ENCODE measurements at places on chromosomes 1 and 21.

DNA sequence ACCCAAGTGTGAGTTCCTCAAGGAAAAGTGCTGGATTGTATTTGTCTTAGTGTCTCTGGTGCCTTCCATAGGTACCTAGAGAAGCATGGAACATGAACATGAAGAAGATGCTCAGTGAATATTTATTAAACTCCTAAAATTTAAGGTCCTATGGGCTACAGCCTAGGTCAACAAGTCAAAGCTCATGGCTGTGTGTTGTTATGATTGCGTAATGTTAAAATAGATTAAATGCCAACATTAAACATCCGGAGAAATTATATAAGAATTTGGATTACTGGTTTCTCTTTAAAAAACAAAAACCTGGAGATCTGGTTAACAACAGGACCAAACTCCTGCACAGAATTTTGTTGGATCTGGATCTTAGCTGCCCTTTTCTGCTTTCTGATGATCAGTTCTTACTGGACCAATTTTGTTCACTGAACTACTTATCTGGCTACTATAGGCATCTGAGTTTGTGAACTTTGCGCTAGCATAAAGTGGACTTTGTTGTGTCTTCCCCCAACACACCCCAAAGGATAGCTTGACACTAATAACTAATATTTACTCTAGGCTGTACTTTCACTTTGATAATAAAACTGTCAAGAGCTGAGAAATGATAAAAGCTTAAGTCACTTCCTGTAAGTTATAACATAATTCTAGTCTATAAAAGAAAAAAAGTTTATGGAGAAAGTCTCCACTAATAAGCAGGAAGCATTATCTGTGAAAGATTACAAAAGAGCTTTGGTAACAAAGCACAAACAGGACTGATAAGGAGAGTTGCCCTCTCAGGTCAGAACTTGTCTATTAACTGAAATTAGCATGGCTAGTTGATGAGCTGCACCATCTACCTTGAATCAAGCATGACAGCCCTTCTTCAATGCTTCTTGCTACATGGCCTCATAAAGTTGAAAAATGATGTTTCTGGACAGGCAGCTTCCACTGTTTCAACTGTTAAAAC lies 20.7 kb downstream of the F5 start:
- DNase-seq: no peak

DNA sequence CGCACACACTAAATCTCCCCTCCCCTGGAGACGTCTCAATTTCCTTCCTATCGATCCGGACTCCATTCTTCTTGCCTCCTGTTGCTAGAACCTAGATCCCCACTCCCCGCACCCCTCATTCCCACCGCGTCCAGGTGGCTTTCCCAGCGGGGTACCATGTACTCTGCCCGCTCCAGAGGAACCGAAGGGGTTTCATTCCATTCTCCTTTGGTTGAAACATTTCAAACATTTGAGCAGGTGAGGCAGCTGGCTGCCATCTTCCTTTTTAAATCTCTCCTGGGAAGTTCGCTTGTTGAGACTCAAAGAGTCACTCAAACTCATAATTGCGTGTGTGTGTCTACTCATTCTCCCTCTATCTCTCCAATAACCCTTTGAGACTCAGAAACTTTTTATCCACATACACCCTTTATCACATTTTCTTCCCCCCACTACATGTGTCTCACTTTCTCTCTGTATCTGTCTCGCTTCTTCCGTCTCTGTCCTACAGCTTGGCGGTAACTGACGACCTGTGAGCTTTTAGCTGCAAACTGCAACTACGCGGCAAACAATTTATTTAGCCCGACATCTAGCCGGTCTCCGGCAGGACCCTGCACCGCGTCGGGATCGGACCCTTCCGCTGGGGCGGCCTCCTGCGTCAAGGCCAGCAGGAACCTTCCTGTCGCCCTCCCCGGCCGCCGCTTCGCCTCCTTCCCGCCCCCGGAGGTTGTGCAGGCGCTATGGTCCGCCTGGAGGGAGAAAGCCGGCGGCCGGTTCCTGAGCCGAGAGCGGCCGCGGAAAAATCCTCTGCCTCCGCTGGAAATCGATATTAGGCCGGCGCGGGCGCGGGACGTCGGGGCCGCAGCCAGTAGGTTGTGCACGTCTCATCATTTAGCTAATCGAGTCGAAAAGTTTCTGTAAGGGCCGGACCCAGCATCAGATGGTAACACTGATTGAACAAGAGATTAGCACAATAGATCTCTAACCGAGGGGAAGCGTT lies 3.0 kb upstream of the FOXD3 start:
- no peak for DNase-seq

DNA sequence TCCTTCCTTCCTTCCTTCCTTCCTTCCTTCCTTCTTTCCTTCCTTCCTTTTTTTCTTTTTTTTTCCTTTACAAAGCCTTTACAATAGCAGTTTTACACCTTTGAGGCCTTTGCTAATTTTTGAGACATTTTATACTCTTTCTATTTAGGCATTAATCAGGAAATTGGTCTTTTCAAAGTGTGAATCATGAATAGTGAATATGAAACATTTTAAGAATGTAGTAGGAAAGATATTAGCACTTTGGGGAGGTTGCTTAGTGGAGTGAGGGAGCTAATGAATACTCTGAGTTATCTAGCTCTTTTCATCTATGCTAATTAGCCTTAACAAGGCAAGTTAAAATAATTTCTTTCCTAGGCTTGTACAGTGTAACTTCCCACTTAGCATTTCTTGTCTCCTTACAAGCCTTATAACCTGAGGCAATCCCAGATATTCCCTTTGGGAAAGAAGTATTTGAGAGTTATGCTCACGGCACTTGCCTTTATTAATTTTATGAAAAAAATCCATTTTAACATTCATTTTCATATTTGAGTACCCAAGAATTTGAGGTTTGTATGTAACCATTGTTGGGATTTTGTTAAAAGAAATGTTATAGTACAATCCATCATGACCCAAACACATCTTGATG lies 122.6 kb downstream of the NTNG1 start:
- no peak for DNase-seq

GRCh38 chr1:5478961-5479360 lies 513.3 kb downstream of the NPHP4 start:
- no peak for DNase-seq

GRCh38 chr1:244137276-244137675 lies 86.2 kb downstream of the ZBTB18 start:
- DNase-seq: no peak

GRCh38 chr1:212667223-212668139 lies 32.2 kb downstream of the BATF3 start:
- DNase-seq: peak; percentile 73

DNA sequence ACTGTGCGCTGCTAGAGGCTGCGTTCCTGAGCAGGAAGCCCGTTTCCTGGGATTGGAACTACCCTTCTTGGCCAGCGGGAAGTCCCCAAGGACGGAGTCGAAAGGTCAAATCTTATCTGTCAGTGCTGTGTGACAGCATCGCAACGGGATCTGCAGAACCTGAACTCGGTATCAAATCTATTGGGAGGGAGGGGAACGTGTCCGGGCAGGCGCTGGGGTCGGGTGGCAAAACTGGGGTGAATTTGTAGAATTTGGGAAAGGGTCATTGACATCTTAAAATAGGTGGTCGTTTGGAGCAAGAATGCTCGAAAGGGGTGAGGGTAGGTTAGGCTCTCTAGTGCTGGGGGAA lies 725 bp upstream of the ARPC5 start:
- no peak for DNase-seq

DNA sequence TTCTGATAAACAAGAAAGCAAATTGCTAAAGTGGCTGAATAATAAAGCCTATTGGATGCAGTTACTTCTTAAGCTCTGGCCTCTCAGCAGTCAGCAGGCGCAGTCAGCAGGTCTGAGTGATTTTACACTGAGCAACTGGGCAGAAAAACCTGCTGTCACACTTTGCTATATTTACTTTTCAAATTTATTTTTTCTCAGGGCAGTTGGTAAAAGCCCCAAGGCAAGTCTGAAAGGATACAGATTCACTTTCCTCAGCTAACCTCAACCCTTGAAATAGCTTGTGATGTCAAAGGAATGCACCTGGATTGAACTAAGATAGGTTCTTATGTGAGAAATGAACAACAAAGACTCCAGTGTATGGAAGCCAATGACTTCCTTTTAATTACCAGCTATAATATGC lies 34.0 kb downstream of the ATP5PF start:
- no peak for DNase-seq

DNA sequence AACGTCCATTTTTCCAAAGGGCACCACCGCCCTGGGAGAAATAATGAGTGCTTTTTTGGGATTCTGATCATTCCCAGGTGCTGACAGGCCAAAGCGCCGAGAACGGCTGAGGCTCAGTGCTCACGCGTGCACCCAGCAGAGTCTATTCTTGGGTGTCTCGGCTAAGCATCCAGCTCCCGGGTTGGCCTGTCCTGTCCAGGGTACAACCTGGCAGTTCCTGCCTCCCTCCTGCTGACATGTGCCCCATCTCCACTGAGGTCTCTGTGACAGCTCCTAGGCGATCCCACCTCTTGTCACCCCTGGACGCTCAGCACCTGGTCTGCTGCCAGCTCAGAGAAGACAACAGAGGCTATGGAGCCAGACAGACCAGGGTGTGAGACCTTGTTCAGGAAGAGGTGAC lies 684.5 kb downstream of the PTPRU start:
- DNase-seq: no peak

DNA sequence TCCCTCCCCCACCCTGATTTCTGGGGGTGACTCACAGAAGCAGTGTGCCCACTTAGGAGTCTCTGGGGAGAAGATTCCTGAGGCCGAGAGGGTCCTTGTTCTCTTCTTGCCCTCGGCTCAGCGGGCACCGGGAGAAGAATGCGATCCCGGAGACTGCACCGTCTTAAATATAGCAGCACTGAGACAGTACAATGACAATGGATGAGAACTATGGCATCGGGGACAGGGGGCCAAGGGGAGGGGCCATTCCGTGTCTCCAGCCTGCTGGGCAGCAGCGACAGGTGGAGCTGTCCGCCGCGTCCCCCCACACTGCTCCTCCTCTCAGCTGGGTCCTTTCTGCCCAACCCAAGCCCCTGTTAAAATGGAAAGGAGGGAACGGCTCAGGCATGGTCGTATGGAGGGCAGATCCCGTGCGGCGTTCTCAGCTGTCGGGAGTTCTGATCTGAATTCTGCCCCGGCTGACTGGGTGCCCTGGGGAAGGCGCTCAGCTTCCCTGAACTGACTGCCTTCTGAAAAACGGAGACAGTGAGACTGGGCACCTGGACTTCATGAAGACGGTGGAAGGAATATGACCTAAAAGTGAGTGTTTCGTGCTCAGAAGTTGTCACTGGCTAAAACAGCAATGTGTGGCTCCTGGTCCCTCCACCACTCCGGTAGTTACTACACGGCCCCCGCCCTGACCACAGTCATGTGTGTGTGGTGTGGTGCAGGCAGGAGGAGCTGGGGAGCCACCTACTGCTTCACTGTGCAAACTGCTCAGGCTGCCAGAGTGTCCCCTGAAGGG lies at the start of gene MYOM3:
Gene MYOM3 (minus strand): TSS at position 140 of the 784 bp plus-strand sequence. CDS start 3,499 bp downstream, outside the sequence.
- no peak for DNase-seq

GRCh38 chr21:33801424-33802405 lies 113.9 kb downstream of the ATP5PO start:
- DNase-seq: no peak

- no peak for DNase-seq
These were observed 77.0 kb downstream of the MORN1 start for GRCh38 chr1:2314273-2314802.

GRCh38 chr1:171805395-171806115 lies 24.1 kb downstream of the METTL13 start:
- DNase-seq: no peak

GRCh38 chr21:25907573-25908275 lies 173.0 kb downstream of the GABPA start:
- no peak for DNase-seq

DNA sequence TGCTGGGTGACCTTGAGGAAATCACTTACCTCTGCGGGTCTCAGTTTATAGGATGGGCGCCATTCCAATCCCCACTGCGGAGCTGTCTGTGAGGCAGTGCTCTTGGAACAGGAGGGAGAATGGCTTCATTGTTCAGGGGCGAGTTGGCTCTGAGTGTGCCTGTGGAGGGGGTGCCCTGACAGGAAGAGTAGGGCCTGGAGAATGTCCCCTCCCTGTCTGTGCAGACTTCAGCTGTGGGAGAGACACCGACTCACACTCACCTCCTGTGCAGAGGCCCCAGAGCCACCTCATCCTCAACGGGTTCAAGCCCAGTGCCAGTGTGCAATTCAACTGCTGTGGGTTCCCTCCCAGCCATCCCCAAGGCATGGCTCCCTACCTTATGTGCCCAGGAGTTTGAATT lies 17.1 kb downstream of the ADORA1 start:
- no peak for DNase-seq

- no peak for DNase-seq
These were observed 28.4 kb downstream of the RRP1B start for GRCh38 chr21:43687566-43688399.

- DNase-seq: no peak
These were observed 17.6 kb upstream of the MCL1 start for GRCh38 chr1:150596976-150597375.

GRCh38 chr1:19203440-19203839 lies 6.6 kb downstream of the UBR4 start:
- DNase-seq: no peak

- no peak for DNase-seq
These were observed 63.9 kb upstream of the EFHD2 start for GRCh38 chr1:15345705-15346345.

DNA sequence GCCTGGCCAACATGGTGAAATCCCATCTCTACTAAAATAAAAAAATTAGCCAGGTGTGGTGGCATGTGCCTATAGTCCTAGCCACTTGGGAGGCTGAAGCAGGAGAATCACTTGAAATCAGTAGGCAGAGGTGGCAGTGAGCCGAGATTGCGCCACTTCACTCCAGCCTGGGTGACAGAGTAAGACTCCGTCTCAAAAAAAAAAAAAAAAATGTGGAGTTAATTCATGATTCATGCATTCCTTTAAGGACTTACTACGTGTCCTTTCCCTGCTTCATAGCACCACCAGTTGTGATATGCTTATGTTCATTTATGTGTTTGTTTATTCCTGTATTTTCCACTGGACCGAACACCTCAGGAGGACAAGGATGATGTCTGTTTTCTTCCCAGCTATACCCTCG lies 12.7 kb upstream of the PRELP start:
- DNase-seq: no peak

DNA sequence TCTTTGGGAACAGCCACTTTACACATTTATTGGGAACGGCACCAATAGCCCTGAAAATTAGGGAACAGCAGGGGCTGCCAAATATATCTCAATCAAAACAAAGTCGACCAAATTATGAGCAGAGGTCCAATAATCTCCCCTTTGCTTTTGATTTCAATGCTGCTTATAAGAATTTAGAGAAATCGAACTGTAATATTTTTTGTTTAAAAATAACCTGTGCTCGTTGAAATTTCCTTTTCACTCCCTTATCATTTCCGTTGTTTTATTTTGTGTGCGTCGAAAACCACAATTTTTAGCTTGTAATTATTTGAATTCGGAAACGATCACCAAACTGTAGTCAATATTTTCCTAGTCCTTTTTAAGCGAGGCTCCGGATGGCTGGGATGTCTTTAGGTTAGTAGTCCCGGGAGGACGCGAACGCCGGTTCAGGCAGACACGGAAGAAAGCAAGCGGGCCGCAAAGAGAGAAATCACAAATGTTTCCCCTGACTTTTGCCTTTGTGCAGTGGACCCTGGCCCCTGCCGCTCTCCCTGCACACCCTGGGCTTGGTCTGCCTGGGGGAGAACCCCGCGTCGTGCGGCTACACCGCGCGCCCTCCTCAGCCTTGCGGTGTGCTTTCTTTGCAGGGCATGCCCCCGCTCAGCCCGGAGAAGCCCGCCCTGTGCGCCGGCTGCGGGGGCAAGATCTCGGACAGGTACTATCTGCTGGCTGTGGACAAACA lies 2.3 kb downstream of the LHX9 start:
- no peak for DNase-seq

Data from forelimb muscle (tissue), 1 donor.